Stimulated activated naive CD8-positive, alpha-beta T cell treated with anti-CD3 and anti-CD28 coated beads, Interleukin-15, Interleukin-2, amounts not matched to agents 100 U/mL and 50 U/mL, for 24 hours (primary cell): ENCODE measurements at places on chromosomes 1 and 21.
A peak's percentile ranks its signal among the peaks of the same experiment; 100 is the strongest.

DNA sequence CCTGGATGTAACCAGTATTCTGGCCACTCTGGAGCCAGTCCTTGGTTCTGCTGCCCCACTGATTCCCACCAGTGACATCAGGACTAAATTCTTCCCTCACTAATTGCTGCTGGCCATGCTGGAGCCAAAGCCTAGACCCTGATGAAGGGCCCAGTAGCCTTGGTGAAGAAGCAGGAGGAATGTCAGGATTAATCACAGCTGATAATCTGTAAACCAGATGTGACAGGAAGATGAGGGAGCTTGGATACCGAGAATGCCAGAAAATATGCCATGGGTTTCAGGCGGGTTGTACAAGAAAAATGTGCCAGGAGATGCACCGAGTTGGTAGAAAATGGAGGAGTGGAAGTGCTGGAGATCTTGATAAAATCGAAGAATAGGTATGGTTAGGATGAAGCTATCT is 119.0 kb upstream of the PPP2R5A start:
- no peak for DNase-seq

DNA sequence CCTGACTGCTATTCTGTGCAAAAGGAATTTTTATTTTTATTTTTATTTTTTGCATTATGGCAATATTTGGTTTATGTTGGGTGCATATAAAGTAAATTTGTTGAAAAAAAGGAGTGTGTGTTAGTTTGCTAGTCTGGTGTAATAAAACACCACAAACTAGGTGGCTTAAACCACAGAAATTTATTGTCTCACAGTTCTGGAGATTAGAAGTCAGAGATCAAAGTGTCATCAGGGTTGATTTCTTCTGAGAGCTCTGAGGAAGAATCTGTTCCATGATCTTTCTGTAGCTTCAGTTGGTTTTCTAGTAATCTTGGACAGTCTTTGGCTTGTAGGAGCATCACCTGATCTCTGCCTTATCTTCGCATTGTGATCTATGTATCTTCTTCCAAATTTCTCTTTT is 6.5 kb downstream of the SLC30A7 start:
- DNase-seq, result no peak

DNA sequence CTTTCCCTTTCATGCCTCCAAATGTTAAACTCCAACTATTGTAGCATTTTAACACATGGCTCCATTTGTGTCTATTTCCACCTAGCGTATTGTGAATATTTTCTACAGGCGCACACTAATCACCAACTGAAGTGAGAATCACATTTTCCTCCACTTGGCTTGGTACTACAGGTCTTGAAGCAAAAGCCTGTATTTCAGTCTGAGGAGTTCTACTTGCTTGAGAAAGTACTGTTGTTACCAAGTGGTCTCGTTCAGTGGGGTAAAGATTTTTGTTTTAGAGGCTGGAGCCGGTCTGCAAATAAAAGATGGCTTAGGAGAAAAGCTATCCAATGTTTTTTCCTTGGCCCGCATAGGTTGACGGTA is 550 bp upstream of the PTBP2 start:
- no peak for DNase-seq

GRCh38 chr1:214584805-214585766 is 17.9 kb upstream of the CENPF start:
- DNase-seq, result no peak

DNA sequence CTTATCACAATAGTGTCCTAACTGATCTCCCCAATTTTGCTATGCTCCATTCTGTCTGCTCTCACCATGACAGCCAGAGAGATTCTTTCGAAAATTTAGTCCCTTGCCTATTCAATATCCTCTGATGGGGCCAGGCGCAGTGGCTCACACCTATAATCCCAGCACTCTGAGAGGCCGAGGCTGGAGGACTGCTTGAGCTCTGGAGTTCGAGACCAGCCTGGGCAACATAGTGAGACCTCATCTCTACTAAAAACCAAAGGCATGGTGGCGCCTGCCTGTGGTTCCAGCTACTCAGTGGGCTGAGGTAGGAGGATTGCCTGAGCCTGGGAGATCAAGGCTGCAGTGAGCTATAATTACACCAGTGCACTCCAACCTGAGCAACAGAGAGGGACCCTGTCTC is 16.1 kb upstream of the PDZK1IP1 start:
- no peak for DNase-seq

- no peak for DNase-seq
These were observed 9.5 kb downstream of the ATP6V1G3 start for GRCh38 chr1:198530953-198531352.

DNA sequence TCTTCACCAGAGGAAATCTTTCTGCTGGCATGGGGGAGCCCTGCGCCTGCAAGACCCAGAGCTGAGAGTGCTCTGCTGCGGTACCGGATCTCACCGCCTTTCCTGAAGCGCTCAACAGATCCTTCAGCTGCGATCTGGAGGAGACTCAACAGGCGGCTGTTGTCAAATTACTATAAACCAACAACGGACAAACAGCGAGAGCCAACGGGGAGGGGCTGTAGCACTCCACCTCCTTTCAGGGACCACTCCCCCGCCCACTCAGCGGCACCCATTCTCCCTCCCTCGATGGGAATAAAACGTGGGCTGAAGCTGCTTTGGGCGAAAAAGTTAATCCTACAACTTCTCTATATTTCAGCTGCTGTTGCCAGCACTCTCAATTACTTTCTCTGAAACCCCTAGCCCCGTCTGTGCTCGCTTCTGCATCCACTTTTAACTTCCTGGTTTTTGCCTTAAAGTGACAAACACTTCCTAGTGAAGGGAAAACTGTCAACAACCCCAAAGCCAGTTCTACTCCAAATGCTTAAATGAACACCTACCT is at the start of gene FMO5:
Gene FMO5 (minus strand): TSS at position 147 of the 538 bp plus-strand sequence. CDS start 310 bp downstream, outside the sequence.
- DNase-seq, result peak; percentile 49

- DNase-seq, result no peak
These were observed 537.8 kb downstream of the SMYD3 start for GRCh38 chr1:245969283-245969682.

- DNase-seq, result no peak
These were observed 401.7 kb upstream of the LYPLAL1 start for GRCh38 chr1:218771931-218772330.

GRCh38 chr21:36699546-36700294 is 805 bp downstream of the SIM2 start:
- no peak for DNase-seq

DNA sequence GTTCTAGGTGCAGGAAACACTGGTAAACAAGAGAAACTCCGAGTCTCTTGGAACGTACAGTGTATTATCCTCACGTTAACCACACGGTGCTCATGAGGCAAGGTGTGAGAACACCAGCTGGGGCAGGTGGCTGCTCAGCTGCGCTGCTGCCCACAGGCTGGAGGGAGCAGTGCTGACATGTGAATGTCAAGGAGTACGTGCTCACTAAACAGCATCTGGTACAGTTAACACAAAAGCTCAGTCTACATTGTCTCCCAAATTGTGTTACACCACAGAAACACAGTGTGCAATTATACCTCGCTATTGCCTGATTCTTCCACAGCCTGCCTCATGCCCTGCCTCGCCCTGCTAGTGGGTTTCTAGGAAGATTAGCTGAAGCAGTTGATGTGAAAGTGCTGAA is 138.4 kb downstream of the GLIS1 start:
- DNase-seq, result no peak

GRCh38 chr1:206588492-206588891 is 23.8 kb downstream of the EIF2D start:
- DNase-seq, result no peak
